ENCODE measurements at places on chromosomes 5 and 9. TPM values are rescaled to one million over a fixed set of nuclear protein-coding genes. Genes with fewer than 3 reads are reported as not detected.

GRCh38 chr5:102691434-102691833 lies 63.7 kb upstream of the PAM start:
- no peaks in the 10 kb centered on the region for H3K36me3 ChIP-seq
- H3K4me3 ChIP-seq: no peak overlapping the region
- H3K27me3 ChIP-seq: no peaks in the 10 kb centered on the region
- DNase-seq: no peak
- no peak overlapping the region for H3K27ac ChIP-seq

Gene PCA3
- total RNA-seq: 0.32 TPM

DNA sequence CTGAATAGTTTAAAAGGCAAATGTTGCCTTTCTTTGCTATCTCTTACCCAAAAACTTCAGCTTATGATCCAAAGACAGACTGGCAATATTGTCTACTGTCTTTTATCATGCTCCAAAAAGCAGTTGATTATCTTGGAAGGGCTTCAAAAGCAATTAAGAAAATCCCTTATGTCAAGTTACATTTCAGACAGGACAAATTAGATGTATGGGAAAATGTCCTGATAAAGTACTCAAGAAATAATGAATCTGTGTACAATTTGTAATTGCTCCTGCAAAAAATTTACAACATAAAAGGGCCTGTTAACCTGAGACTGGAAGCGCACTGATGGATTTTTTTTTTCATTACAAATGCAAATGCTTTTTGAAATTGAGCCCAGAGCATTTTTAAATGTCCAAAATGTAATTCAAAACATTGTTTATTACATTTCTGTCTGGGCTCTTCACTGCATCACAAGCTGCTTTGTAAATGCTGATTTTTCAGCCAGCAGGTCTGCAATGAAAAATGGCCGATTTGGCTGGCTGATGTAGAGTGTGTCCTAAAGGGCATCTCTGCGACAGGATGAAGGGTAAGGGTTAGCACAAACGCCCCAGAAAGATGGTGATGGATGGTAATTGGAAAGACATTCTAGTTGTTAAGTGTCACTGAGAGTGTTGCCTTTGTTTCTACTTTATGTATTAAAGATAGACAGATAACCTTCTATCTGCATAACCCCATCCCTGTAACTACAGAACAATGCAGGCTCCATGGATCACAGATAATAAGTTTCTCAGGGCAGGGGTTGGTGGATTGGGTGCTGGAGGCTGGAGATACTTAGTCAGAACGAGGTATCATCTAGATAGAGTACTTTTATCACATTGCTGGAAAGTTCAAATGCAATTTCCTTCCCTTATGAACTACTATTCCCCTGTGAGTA lies 27.0 kb downstream of the MAT2B start:
- H3K36me3 ChIP-seq: no peaks in the 10 kb centered on the region
- no peaks in the 10 kb centered on the region for H3K27me3 ChIP-seq
- H3K4me1 ChIP-seq: no peaks in the 10 kb centered on the region
- no peak for DNase-seq

Gene ROPN1L
- total RNA-seq: 0.68 TPM

GRCh38 chr5:56522960-56523359 lies 289.8 kb upstream of the ANKRD55 start:
- H3K4me3 ChIP-seq: no peak overlapping the region
- no peaks in the 10 kb centered on the region for H3K27me3 ChIP-seq
- H3K27ac ChIP-seq: peak overlapping the region; percentile 9
- DNase-seq: peak; percentile 71

- H3K4me3 ChIP-seq: no peak overlapping the region
- no peak for DNase-seq
- H3K36me3 ChIP-seq: no peaks in the 10 kb centered on the region
- H3K4me1 ChIP-seq: no peaks in the 10 kb centered on the region
Observed at GRCh38 chr9:113715086-113715485, 161.0 kb upstream of the ZNF618 start.

GRCh38 chr9:84846906-84847305 lies 177.4 kb downstream of the NTRK2 start:
- H3K27ac ChIP-seq: no peak overlapping the region
- no peak overlapping the region for H3K4me3 ChIP-seq
- peaks cover 11% of the 10 kb centered on the region for H3K4me1 ChIP-seq
- DNase-seq: no peak
- no peaks in the 10 kb centered on the region for H3K36me3 ChIP-seq
- peaks cover 2% of the 10 kb centered on the region for H3K27me3 ChIP-seq

DNA sequence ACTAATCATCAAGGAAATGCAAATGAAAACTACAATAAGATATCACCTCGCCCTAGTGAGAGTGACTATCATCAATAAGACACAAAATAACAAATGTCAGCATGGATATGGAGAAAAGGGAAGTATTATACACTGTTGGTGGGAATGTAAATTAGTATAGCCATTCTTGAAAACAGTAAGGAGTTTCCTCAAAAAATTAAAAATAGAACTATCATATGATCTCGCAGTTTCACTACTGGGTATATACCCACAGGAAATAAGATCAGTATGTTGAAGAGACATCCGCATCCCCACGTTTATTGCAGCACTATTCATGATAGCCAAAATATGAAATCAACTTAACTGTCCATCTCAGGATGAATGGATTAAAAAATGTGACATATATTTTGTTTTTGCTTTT lies 31.6 kb upstream of the STK32A start:
- no peaks in the 10 kb centered on the region for H3K36me3 ChIP-seq
- H3K27ac ChIP-seq: no peak overlapping the region
- H3K4me3 ChIP-seq: no peak overlapping the region
- H3K27me3 ChIP-seq: no peaks in the 10 kb centered on the region

Gene C9orf72
- total RNA-seq: 23.2 TPM

GRCh38 chr9:3696368-3696767 lies 170.6 kb upstream of the RFX3 start:
- H3K36me3 ChIP-seq: no peaks in the 10 kb centered on the region
- DNase-seq: no peak
- no peak overlapping the region for H3K4me3 ChIP-seq
- no peaks in the 10 kb centered on the region for H3K27me3 ChIP-seq
- H3K4me1 ChIP-seq: no peaks in the 10 kb centered on the region
- H3K27ac ChIP-seq: no peak overlapping the region

- DNase-seq: no peak
- no peaks in the 10 kb centered on the region for H3K4me1 ChIP-seq
- H3K36me3 ChIP-seq: no peaks in the 10 kb centered on the region
- H3K27ac ChIP-seq: no peak overlapping the region
- H3K27me3 ChIP-seq: no peaks in the 10 kb centered on the region
Observed at GRCh38 chr5:10662661-10663488, 98.2 kb downstream of the DAP start.

DNA sequence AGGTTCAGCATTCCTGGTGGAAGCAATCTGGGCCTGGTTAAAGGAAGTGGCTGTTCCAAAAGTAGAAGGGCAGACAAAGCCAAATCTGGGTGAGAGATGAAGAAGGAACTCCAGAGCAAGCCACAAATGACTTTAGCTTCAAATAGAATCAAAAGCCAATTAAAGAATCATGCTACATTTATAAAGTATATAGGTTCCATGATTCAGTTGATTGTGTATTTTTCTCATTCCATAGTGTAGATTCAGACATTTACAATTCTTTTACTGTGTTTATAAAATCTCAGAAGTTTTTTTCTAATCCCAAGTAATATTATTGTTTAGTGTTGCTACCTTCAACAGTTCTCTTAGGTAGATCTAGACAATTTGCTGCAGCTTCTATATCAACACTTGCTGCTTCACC lies 262.0 kb downstream of the PLK2 start:
- H3K36me3 ChIP-seq: no peaks in the 10 kb centered on the region
- no peaks in the 10 kb centered on the region for H3K4me1 ChIP-seq
- H3K27ac ChIP-seq: no peak overlapping the region
- H3K27me3 ChIP-seq: no peaks in the 10 kb centered on the region

Gene SPINK4
- total RNA-seq: not detected

Gene CTXN3
- not detected for total RNA-seq

GRCh38 chr9:132006677-132007370 lies 72.8 kb downstream of the MED27 start:
- DNase-seq: no peak
- no peaks in the 10 kb centered on the region for H3K4me1 ChIP-seq
- H3K27ac ChIP-seq: no peak overlapping the region
- no peaks in the 10 kb centered on the region for H3K27me3 ChIP-seq
- no peak overlapping the region for H3K4me3 ChIP-seq

- no peaks in the 10 kb centered on the region for H3K4me1 ChIP-seq
- H3K36me3 ChIP-seq: no peaks in the 10 kb centered on the region
- no peak overlapping the region for H3K4me3 ChIP-seq
- no peaks in the 10 kb centered on the region for H3K27me3 ChIP-seq
Observed at GRCh38 chr5:17828681-17829080, 194.4 kb downstream of the TAF11L14 start.

Gene DCAF10
- 29.5 TPM for total RNA-seq

GRCh38 chr5:131226899-131227298 lies 37.0 kb upstream of the CDC42SE2 start:
- H3K27me3 ChIP-seq: no peaks in the 10 kb centered on the region
- H3K4me3 ChIP-seq: no peak overlapping the region
- DNase-seq: no peak
- H3K27ac ChIP-seq: no peak overlapping the region
- no peaks in the 10 kb centered on the region for H3K4me1 ChIP-seq
- H3K36me3 ChIP-seq: no peaks in the 10 kb centered on the region

DNA sequence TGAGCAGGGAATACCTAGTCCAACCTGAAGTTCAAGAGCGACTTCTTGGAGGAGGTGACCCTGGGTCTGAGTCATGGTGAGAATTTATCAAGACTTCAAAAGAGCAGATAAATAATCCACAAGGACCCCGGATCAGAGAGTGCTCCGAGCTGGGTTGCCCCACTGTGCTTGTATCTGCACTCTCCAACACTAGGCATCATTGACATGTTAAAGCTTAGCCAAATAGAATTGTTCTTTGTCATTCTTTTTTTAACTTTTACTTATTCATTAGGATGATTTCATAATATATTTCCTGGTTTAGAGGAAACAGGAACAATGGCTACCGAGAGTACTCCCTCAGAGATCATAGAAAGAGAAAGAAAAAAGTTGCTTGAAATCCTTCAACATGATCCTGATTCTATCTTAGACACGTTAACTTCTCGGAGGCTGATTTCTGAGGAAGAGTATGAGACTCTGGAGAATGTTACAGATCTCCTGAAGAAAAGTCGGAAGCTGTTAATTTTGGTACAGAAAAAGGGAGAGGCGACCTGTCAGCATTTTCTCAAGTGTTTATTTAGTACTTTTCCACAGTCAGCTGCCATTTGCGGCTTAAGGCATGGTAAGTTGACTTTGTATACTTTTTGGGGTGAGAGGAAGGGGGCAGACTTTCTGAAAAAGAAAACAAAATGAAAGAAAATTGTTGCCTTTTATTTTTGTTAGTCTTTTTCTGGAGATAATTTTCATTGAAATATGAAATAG lies at the start of gene CARD6:
Gene CARD6, plus strand, starts transcription at position 300 of the 738 bp plus-strand sequence. Its CDS starts 16 bp downstream, at position 316.
- no peaks in the 10 kb centered on the region for H3K27me3 ChIP-seq
- no peaks in the 10 kb centered on the region for H3K4me1 ChIP-seq
- peak within 1 kb of the TSS; percentile 36 for H3K4me3 ChIP-seq

Gene ELOVL7
- total RNA-seq: 5.4 TPM

Gene LCN2
- total RNA-seq: 0.84 TPM

Gene KIF24
- 0.32 TPM for total RNA-seq

- no peaks in the 10 kb centered on the region for H3K27me3 ChIP-seq
- peaks cover 4% of the 10 kb centered on the region for H3K4me1 ChIP-seq
- peak overlapping the region; percentile 88 for H3K27ac ChIP-seq
- DNase-seq: no peak
- H3K36me3 ChIP-seq: no peaks in the 10 kb centered on the region
- no peak overlapping the region for H3K4me3 ChIP-seq
Observed at GRCh38 chr5:132420706-132421272, 51.3 kb downstream of the SLC22A5 start.

Gene PRLR
- total RNA-seq: 3.2 TPM

Gene AQP7
- 2.7 TPM for total RNA-seq

Gene COL27A1
- 54.3 TPM for total RNA-seq

GRCh38 chr5:96927008-96927407 lies 8.9 kb upstream of the LNPEP start:
- no peaks in the 10 kb centered on the region for H3K4me1 ChIP-seq
- no peak overlapping the region for H3K27ac ChIP-seq
- H3K4me3 ChIP-seq: no peak overlapping the region
- H3K36me3 ChIP-seq: no peaks in the 10 kb centered on the region
- H3K27me3 ChIP-seq: no peaks in the 10 kb centered on the region

Gene IFNE
- total RNA-seq: not detected
